Right renal pelvis (tissue), 4 donors: ENCODE measurements at places on chromosomes 3 and 15.

DNA sequence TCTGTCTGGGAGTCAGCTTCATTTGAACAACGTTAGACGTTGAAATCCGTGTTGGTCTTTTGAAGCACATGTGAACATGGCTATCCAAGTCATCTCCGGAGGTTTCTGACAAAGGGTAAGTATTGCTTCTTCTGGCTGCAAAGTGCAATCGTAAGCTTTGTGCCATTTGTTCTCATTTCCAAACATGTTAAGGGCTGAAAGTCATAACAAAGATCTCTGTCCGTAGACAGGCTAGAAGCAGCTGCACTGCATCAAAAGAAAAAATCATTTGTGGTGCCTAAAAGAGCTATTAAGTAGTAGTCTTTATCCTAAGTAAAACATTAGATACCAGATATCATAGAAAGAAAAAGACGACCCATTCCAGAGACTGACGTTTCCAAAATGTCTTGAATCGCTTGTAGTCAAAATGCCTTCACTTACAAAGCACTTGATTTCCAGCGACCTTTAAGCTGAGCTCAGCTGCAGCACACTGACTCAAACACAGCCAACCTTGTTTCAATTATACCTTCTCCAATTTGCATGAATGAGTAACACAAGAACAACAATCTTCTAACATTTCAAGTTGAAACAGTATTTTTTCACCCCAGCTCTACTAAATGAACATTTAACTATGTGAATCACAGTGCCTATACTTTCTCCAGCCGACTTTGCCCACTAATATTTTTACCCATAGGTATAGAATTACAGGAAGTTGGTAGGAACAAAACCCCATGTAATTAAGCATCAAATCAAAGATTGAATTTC, 76.6 kb downstream of the NEDD4 start:
- no peak for DNase-seq

DNA sequence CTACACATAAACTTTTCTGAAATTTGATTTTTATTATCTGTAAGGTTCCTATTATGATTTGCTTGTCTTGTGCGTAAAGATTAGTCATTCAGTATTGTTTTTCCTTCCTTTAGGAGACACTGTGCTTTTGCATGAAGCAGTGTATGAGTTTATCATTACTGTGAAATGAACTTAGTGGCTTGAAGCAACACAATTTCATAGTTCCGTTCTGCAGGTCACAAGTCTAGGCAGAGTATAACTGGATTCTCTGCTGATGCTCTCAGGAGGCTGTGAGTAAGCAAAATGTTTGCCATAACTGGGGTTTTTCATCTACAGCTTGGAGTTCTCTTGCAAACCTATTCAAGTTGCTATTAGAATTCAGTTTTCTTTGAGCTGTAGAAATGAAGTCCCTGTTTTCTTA, 1136.1 kb downstream of the OTOL1 start:
- DNase-seq, result no peak

DNA sequence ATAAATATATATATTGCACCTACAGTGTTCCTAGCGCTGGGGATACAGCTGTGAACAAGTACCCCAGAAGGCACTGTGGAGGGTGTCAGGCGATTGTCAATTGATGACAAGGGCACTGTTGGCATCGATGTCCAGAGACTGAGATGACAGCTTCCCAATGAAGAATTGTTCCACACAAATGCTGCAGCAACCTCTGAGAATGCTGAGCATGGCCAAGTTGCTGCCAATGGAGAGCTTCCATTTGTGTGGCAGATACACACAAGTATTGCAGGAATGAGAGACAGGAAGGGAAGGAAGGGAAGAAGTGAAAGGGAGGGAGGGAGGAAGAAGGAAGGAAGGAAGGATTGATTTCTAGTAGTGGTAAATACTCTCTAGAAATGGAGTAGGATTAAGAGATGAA, 21.9 kb downstream of the LRTM1 start:
- DNase-seq, result no peak

- no peak for DNase-seq
These were observed 231.9 kb upstream of the UBE2E1 start for GRCh38 chr3:23573827-23574226.

DNA sequence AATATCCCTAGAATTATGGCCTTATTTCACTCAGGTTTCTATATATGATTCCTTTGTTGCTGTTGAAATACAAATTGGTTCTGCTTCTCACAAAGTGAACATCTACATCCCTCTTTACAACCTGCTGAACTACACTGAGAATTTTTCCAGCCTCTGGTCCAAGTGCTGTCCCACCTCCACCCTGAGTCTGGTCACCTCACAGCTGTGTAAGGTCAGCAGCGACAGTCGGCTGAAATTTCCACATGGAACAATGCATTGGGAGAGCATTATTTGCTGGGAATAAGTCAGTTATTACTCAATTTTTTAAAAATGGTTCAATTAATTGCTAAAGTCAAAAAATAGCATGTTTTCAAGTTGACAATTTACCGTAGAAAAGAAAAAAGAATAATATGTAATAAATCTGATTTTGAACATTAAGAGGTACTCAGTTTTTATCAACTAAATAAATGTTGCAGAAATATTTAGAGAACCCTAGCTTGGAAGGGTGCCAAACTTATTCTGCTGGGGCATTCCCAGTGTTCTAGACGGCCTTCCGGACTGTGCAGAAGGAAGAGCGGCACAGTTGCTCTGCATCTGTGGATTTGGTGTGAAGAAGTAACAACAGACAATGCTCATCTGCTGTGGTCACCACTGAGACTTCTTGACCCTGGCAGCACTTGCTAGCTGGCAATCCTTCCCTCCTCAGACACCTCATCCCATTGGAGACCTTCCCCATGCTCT, 1.8 kb downstream of the HCLS1 start:
- DNase-seq, result no peak

- no peak for DNase-seq
These were observed 9.3 kb downstream of the IRAK2 start for GRCh38 chr3:10173926-10174435.

DNA sequence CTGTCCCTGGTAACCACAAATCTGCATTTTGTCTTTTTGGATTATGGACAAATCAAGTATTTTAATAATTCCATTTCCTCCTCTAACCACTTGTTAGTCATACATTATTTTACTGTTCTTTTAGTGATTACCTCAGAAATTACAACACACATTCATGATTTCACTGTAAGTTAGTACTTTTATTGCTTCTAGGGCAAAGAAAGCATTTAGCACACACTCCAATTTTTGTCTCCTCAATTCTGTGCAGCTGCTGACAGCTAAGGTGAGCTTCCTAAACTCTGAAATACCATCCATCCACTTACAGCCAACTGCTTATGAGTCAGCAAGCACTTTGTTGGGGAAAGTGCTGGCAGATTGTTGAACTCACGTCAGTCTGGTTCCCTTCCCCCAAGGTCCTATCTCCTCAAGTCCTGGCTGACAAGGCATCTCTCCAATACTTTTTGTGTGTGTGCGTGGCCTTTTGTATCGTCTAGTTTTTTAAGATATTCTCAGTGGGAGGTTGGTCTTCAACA, 49.4 kb upstream of the TNFAIP8L3 start:
- no peak for DNase-seq

GRCh38 chr15:75350601-75351361, 3.9 kb downstream of the NEIL1 start:
- DNase-seq, result no peak

- no peak for DNase-seq
These were observed 474.3 kb downstream of the NR2F2 start for GRCh38 chr15:96804754-96805153.

GRCh38 chr15:98611808-98612207, 36.5 kb upstream of the IGF1R start:
- DNase-seq, result no peak

- no peak for DNase-seq
These were observed 664 bp downstream of the PPCDC start for GRCh38 chr15:75023872-75024636.

GRCh38 chr15:85047271-85047948, 65.8 kb downstream of the PDE8A start:
- no peak for DNase-seq

GRCh38 chr3:197317250-197317963, 19.0 kb upstream of the DLG1 start:
- DNase-seq, result no peak

DNA sequence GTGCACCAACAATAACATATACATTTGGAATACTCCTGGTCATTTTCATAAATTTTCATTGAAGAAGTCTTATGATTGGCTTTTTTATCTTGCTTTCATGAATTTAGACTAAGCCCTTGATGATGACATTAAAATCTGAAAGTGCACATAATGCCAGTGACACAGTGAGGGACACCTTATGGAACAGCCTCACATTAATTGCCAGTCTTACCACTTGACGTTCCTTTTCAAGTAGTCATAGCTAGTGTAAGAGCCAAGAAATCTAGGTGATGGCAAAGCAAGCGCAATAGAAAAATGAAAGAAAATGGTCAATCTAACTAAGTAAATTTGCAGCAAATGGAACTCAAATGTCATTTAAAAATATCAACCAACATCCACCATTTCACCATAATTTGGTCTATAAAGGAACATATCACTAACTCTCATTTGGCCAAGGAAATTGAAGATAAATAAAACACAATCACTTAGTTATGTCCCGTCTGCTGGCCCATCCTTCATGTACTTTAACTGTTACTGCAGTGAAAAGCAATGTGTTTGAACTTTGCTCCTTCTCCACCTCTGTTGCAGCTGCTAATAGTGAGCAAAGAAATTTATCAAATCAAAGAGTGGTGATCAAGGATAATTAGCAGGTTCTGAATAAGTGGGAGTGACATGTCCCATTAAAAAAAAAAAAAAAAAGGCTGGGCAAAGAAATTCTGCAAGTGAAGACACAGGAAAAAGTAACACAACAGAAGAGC, 110.0 kb downstream of the TJP1 start:
- no peak for DNase-seq

DNA sequence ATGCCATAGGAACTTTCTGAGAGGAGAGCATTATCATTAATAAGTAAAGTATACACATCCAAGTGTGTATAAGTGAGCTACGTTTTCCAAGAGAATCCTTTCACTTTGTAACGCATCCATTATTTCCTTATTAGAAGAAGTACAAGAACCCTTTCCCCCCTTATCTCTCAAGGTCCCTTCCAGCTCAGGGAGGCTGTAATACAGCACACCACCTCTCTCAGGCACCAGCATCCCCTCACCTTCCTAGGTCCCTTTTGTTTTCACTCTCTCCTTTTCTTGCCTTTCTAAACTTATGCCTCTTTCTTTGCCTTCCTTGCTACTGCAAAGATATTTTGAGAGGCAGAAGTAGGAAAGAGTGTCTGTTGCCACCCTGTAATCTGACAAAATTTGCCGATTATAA, 446.0 kb downstream of the GRM7 start:
- no peak for DNase-seq

DNA sequence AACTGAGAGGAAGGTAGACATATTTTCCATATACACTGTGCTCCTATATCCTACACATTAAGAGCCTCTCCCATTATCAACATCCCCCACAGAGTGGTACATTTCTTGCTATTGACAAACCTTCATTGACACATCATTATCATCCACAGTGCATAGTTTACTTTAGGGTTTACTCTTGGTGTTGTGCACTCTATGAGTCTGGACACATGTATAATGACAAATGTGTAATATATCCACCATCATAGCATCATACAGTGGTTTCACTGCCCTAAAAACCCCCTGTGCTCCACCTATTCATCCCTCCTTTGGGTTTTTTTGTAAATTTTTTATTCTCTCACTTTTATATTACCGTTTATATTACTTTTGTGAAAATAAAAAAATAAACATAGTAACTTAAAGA, 22.2 kb upstream of the CLDN18 start:
- DNase-seq, result no peak

DNA sequence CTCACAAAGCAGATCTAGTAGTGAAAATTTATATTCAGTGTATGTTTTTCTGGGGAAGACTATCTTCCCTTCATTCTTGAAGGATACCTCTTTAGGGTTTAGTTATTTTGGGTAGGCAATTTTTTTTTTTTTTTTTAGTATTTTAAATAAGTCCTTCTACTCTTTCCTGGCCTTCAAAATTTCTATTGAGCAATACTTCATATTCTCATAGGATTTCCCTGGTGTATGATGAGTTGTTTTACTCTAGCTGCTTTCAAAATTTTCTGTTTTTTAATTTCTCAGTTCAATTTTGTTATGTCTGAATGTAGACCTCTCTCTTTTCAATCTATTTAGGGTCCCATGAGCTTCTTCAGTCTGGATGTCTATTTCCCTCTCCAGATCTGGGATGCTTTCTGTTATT, 74.3 kb upstream of the PLSCR4 start:
- no peak for DNase-seq

- DNase-seq, result no peak
These were observed 58.0 kb upstream of the ZNF148 start for GRCh38 chr3:125433091-125433534.

DNA sequence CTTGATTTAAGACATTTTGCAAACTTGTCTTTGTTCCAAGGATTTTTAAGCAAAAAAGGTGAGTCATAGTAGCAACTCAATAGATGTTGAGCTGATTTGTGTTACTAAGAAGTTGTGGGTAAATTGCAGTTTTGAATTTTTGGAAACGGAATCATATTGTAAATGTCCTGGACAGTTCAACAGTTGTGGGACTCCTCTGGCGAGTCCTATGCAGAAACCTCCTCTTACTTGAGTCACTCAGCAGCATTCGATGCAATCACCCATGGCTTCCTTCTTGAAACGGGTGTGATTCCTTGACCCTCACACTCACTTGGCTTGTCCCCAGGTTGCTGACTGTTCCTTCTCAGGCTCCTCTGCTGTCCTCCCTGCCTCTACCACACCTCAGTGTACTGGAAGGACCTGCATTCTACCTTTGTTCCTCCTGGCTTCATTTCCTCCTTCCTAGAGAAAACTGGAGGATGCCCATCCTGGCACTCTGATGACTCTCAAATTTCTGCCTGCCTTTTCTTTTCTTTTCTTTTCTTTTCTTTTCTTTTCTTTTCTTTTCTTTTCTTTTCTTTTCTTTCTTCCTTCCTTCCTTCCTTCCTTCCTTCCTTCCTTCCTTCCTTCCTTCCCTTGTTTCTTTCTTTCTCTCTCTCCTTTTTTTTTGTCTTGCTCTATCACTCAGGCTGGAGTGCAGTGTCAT, 52.8 kb upstream of the DGKG start:
- no peak for DNase-seq
